ENCODE measurements at places on chromosomes 4 and X. TPM values are rescaled to one million over a fixed set of nuclear protein-coding genes. Genes with fewer than 3 reads are reported as not detected.

LPAR4 gene
- 1.3 TPM for total RNA-seq

MAGEA1 gene
- 0.36 TPM for total RNA-seq

LINC00632 gene
- total RNA-seq, result 0.48 TPM

RTL3 gene
- 1.4 TPM for total RNA-seq

LONRF3 gene
- 1.4 TPM for total RNA-seq

ACE2 gene
- total RNA-seq, result not detected

CDKL2 gene
- 2.9 TPM for total RNA-seq

MYOZ2 gene
- total RNA-seq, result 0.29 TPM

SH3RF1 gene
- total RNA-seq, result 6.3 TPM

ANOS1 gene
- not detected for total RNA-seq

F8A1 gene
- total RNA-seq, result 8.9 TPM

DIAPH2 gene
- total RNA-seq, result 8.4 TPM

SLC7A11 gene
- 7.1 TPM for total RNA-seq

PPP2R2C gene
- total RNA-seq, result 0.10 TPM

CXCL8 gene
- 66.9 TPM for total RNA-seq
